Activated naive CD8-positive, alpha-beta T cell treated with anti-CD3 and anti-CD28 coated beads, Interleukin-2, amount 50 U/mL, for 24 hours (primary cell): ENCODE measurements at places on chromosomes 7 and 10.

DNA sequence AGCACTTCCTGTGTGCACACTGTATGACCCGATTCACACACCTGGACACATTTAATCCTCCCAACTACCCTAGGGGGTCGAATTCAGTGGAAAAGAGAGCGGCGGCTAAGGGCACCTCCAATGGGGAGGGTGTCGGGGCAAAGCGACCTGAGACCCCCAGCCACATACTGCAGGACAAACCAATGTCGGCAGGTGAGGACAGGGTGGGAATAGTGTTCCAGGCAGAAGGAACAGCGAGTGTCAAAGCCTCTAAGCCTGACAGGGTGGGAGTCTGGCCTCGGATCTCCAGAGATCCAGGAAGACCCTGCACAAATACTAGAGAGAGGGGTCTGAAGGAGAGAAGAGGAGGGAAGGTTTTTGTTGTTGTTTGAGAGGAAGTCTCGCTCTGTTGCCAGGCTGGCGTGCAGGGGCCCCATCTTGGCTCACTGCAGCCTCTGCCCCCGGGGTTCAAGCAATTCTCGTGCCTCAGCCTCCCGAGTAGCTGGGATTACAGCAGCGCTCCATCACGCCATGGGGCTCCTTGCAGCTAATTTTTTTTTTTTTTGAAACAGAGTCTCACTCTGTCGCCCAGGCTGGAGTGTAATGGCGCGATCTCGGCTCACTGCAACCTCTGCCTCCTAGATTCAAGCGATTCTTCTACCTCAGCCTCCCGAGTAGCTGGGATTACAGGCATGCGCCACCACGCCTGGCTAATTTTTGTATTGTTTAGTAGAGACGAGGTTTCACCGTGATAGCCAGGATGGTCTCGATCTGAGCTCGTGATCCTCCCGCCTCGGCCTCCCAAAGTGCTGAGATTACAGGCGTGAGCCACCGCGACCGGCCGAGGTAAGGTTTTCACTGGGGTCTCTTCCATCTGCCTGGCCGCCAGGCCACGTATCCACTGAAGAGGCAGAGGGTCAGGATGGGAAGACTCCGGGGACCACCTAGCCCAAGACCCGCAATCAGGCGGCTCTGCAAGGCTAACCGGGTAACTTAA, 1.2 kb upstream of the ARPC1B start:
- peaks cover 16% of the 10 kb centered on the region for H3K36me3 ChIP-seq
- H3K27me3 ChIP-seq = no peaks in the 10 kb centered on the region
- H3K4me3 ChIP-seq = peak overlapping the region; percentile 76
- peak overlapping the region; percentile 64 for H3K27ac ChIP-seq
- peaks cover 42% of the 10 kb centered on the region for H3K4me1 ChIP-seq

GRCh38 chr10:43340619-43341018, 30.8 kb upstream of the FXYD4 start:
- H3K36me3 ChIP-seq = no peaks in the 10 kb centered on the region
- no peaks in the 10 kb centered on the region for H3K4me1 ChIP-seq
- H3K4me3 ChIP-seq = no peak overlapping the region

- no peak overlapping the region for H3K4me3 ChIP-seq
- DNase-seq = no peak
- H3K4me1 ChIP-seq = peaks cover 9% of the 10 kb centered on the region
- no peaks in the 10 kb centered on the region for H3K27me3 ChIP-seq
- no peaks in the 10 kb centered on the region for H3K36me3 ChIP-seq
- no peak overlapping the region for H3K27ac ChIP-seq
These were observed 41.8 kb downstream of the TMEM168 start for GRCh38 chr7:112748381-112748780.

DNA sequence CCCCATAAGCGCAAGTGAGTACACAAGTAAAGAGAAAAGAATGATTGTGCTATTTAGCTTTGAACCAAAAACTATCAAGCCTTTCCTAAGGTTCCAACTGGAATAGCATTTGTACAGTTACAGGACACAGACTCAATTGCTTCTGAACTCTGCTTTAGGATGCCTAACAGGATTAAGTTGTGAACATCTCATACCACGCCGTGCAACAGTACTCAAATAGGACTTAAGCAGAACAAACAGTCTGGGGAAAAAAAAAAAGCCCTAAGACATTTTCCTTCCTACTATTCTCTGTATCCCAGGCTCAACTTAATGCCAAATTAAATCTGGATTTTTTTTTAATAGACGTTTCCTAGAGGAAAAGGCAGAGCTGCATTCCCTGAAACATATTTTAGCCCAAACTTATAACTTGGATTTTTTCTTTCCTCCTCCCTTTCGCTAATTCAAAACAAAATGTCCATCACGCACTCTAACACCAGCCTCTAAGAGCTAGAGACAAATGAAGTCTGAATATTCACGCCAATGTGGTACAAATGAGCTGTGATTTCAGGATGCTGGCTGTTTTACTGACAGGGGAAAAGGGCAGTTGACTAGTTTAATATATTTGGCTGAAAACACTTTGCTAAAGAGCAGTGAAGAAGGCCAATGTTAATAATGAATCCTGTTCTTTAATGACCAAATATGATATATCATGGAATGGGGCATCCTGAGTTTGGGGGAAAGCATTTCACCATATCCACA, 68.6 kb downstream of the CALD1 start:
- peaks cover 7% of the 10 kb centered on the region for H3K4me1 ChIP-seq
- no peak overlapping the region for H3K4me3 ChIP-seq
- H3K36me3 ChIP-seq = no peaks in the 10 kb centered on the region
- no peak for DNase-seq
- no peak overlapping the region for H3K27ac ChIP-seq

GRCh38 chr7:4753598-4754432, 21.6 kb upstream of the AP5Z1 start:
- H3K27ac ChIP-seq = no peak overlapping the region
- no peak overlapping the region for H3K4me3 ChIP-seq
- H3K4me1 ChIP-seq = peaks cover 17% of the 10 kb centered on the region
- H3K36me3 ChIP-seq = peaks cover 12% of the 10 kb centered on the region
- H3K27me3 ChIP-seq = no peaks in the 10 kb centered on the region
- DNase-seq = peak; percentile 89

GRCh38 chr7:114086914-114087652, 168.3 kb upstream of the PPP1R3A start:
- no peaks in the 10 kb centered on the region for H3K36me3 ChIP-seq
- peaks cover 39% of the 10 kb centered on the region for H3K4me1 ChIP-seq
- peak overlapping the region; percentile 35 for H3K27ac ChIP-seq
- H3K4me3 ChIP-seq = peak overlapping the region; percentile 76

- H3K4me1 ChIP-seq = no peaks in the 10 kb centered on the region
- DNase-seq = no peak
- no peaks in the 10 kb centered on the region for H3K27me3 ChIP-seq
- no peak overlapping the region for H3K27ac ChIP-seq
- H3K36me3 ChIP-seq = no peaks in the 10 kb centered on the region
These were observed 332.1 kb upstream of the MAGI2 start for GRCh38 chr7:79785556-79785955.

DNA sequence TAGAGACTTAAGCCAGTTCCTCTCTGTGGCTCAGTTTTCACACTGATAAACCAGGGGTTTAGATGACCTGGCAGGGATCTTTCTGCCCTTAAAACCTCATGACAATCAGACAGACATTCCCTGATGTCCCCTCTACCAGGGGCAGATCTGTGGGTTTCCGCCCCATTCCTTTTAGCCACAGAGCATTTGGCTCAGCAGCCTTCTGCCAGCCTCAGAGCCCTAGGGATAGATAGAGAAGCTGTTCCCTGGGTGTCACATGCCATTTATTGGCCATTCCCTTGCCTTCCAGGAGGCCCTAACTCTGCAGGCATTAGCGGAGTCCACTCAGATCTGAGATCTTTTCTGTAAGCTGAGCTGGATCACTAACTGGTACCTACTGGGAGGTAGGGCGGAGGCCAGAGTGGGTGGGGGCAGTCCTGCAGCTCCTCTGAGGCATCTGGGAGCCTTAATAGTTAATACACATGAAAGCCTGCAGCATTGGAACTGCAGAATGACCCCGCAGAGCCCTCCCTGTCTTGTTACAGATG, 101.5 kb downstream of the ZMIZ1 start:
- no peaks in the 10 kb centered on the region for H3K4me1 ChIP-seq
- H3K4me3 ChIP-seq = no peak overlapping the region
- H3K36me3 ChIP-seq = no peaks in the 10 kb centered on the region
- DNase-seq = no peak
- H3K27ac ChIP-seq = no peak overlapping the region

- H3K27ac ChIP-seq = no peak overlapping the region
- no peak overlapping the region for H3K4me3 ChIP-seq
- DNase-seq = no peak
These were observed 214.7 kb downstream of the ELFN1 start for GRCh38 chr7:1884583-1885350.
